ENCODE measurements at places on chromosomes 13 and 19.

GRCh38 chr13:23921451-23921888 lies 24.2 kb upstream of the C1QTNF9B start:
- peak; percentile 57 for DNase-seq

DNA sequence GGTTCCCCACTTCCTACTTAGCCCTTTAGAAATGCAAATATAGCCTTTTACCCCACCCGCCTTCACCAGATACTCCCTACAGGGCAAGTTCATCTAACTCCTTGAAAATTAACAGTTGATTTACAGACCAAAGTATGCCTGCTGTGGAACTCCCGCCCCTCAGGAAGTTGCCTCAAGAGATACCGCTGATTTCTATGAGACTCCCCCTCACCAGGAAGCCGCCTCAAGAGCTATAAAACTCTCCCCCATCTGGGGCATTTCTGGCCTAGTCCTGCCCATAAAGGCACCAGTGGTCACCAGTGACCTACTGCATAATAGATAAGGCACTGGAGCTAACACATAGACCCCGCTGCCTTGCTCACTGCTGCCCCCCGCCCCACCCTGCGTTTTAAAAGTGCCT lies 201.7 kb upstream of the UBL3 start:
- DNase-seq = no peak

DNA sequence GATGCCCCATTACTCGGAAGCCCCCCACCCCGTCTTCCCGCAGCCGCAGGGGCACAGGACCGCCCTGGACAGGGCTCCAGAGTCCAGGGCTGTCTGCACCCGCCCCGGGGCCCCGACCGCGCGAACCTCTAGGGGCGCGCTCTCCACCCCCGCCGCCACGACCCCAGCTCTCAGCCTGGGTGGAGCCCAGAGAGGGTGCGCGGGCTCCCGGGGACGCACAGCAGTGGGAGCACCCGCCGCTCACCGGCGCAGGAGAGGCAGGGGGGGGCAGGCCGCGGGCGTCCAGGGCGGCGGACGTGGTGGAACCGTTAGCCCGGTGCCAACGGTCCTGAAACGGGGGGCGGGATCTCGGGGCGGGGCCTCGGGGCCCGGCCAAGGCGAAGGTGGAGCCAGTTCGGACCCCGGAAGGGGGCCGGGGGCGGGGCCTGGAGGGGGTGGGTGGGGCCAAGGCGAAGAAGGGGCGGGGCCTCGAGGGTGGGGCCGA lies at the start of gene ATP8B3:
Gene ATP8B3 (minus strand): TSS at position 335 of the 484 bp plus-strand sequence. CDS start 540 bp downstream, outside the sequence.
- DNase-seq = peak; percentile 87

GRCh38 chr19:53079313-53079924 lies 23.8 kb downstream of the ZNF160 start:
- DNase-seq = no peak

DNA sequence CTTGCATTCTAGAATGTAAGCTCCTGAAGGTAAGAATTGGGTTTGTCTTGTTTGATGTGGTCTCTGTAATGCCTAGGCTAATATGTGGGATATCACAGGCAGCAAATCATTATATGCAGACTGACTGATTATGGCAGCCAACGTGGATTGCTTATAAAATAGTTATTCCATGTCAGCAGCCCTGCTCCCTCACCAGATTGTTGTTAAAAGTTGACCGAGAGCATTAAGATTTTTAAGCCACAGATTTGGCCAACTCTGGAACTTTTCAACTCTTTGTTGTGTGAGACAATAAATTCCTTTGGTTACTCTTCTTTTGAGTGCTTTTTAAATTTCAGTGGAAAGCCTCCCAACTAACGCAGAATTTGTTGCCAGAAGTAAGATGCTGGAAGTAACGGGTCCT lies 92.6 kb upstream of the FAM216B start:
- no peak for DNase-seq

DNA sequence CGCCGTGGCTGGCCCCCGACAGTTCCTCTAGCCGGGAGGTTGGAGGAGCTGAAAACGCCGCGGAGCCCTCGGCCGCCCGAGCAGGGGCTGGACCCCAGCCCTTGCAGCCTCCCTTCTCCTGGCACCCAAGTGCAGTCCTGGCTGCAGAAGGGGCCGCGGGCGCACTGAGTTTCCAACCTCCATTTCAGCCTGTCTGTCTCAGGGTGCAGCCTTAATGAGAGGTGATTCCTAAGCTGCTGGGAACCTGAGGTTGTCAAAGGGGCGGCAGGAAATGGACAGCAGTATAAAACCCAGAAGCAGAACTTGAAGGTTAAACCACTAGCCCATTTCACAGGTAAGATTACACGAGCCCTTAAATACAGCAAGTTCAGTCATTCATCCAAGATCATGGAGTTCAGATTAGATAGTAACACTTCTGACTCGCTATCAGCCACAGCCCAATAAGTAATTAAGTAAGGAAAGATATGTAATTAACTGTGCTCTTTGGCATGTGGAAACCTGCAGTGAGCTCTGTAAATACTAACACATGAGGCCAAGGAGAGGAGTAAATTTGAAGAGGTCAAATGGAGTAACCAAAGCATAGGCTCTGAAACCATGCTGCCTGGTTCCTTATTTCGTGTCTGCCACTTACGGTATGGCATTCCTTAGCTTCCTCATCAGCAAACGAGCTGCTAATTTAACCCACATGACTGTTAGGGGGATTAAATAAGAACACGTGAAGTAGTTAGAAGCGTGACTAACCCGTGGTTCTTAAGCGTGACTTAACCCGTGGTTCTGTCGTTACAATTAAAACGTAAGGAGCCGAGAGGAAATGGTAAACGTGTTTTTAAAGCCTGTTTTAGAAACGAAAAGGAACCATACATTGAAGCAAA lies 686 bp downstream of the SETDB2 start:
- DNase-seq = peak; percentile 66
